NCI-H446 (cell line): ENCODE measurements at places on chromosomes 3 and 15.

DNA sequence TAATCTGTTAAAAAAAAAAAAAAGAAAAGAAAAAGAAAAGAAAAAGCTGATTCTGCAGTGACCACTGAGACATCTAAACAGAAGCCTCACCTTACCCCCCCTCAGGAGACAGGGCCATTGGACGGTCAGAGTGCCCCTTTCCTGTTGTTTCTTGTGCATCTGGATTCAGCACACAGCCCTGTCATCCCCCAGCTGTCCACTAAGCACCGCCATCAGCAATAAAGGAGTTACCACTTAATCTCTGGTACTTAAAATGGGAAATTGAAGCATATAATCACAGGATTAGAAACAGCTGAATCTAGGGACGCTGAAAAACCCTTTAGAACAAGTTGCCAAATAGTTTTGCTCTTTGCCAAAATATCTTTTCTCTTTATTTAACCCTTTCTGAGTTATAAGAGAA, 62.5 kb downstream of the TRIM69 start:
- DNase-seq: no peak

DNA sequence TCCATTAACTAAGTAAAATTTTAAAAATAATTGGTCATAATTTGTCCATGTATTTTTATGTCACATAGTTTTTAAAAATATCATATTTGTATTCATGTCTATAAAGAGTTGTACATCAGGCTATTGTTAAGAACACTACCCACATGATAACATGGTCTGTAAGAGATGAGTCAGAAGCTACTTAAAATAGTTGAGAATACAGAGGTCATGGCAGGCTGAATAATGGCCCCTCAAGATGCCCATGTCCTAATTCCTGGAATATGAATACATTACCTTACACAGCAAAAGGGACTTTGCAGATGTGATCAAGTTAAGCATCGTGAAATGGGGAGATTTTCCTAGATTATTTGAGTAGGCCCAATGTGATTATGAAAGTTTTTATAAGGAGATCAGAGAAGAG, 782.9 kb upstream of the GOLIM4 start:
- no peak for DNase-seq

DNA sequence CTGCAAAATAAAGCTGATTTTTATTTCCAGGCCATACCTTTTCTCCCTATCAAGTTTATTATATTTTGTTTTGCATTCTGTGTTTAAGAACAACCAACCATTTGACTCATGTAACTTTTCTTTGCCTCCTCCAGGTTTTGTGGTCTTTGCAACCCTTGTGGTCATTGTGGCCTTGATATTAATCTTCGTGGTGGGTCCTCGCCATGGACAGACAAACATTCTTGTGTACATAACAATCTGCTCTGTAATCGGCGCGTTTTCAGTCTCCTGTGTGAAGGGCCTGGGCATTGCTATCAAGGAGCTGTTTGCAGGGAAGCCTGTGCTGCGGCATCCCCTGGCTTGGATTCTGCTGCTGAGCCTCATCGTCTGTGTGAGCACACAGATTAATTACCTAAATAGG, 27.6 kb downstream of the NIPA2 start:
- DNase-seq: no peak

DNA sequence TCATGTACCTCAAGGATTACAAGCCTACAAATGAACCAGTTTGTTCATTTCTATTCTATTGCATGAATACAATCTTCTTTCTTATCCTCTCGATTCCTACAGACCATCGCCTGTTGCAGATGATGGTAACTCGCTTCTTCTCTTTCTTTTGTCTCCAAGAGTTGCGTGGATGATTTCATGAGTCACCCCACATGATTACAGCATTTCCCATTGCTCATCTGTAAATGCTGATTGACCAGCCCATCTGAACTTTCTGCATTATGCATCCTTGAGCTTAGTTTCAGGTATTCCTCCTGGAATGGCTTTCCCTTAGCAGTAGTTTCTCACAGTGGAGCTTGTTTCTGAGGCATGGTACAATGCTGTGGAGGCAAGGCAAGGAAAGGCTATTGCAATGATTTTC, 109.6 kb upstream of the TOPAZ1 start:
- DNase-seq: no peak

GRCh38 chr15:96818861-96819260, 488.4 kb downstream of the NR2F2 start:
- DNase-seq: no peak

- DNase-seq: no peak
These were observed 397.0 kb downstream of the CNTN3 start for GRCh38 chr3:74217467-74217866.

- no peak for DNase-seq
These were observed 4.4 kb downstream of the SH3BP5 start for GRCh38 chr3:15327941-15328340.

DNA sequence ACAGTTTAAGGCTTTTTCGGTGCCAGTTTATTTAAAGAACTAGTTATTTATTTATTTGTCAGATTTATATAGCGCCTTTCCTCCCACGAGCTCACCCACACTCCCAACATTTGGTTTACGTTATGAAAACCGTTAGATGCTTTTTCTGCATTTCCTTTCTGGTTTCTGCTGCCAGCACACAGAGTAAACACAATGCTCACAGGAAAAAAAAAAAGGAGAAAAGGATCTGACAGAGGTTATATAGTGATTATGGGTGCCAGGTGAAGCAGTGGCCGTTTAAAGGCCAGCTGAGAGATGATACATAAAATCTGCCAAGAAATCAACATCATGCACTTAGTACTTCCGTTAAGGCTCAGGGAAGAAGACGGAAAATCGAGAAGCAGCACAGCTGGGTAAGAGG, 37.9 kb downstream of the ETV5 start:
- DNase-seq: no peak

DNA sequence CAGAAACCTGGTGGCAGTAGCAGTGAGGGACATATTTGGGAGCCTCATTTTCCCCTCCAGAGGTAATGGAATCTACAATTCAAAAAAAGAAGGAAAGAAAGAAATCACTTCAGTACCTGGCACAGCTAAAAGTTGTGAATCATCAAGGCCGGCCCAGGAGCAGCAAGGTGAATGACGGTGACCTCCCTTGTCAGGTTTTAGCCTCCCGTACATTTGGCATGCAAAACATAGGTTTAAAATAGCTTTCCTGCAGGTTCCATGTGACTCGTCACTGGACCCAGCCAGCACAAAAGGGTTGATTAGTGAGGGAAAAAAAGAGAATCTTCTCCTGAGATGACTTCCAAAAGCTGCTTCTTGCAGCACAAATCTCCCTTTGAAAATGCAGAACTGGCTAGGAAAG, 394.2 kb downstream of the LSAMP start:
- no peak for DNase-seq
